ENCODE measurements at places on chromosomes 7 and 10.

DNA sequence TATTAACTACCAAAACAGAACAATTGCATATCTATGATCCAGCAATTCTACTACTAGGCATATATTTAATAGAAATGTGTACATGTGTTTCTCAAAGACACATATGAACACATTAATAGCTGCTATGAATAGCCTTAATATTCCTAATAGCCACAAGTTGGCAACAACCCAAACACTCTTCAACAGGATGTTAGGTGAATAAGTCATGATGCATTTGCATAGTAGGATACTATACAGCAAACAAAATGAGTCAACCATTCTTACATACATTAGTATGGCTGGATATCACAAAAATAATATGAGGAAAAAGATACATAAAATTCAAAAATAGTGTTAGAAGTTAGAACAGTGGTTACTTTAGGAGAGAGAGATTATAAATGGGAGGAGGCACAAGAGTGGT is 26.8 kb upstream of the ZNF746 start:
- DNase-seq, result no peak

DNA sequence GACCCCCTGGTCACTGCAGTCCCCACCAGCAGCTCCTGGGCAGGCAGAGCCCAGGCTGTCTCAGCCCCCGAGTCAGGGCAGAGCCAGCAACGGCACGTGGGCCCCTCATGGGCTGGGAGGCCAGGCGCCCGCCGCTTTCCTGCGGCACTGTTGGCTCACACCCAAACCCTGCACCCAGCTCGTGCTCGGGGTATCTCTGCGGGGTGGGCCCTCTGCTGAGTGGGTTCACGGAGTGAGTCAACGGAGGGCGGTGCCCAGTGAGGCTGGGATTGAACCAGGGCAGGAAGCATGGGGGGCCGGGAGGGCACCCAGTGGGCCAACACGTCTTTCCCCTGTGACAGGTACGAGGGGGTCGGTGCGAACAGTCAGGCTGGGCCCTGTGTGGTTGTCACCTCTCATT is 28.9 kb downstream of the ADAP1 start:
- no peak for DNase-seq

GRCh38 chr10:35352512-35352911 is 16.2 kb downstream of the CCNY start:
- no peak for DNase-seq

- DNase-seq, result no peak
These were observed 156.9 kb upstream of the NPSR1 start for GRCh38 chr7:34501156-34501555.

- no peak for DNase-seq
These were observed 724.2 kb upstream of the CELF2 start for GRCh38 chr10:10293481-10293951.

DNA sequence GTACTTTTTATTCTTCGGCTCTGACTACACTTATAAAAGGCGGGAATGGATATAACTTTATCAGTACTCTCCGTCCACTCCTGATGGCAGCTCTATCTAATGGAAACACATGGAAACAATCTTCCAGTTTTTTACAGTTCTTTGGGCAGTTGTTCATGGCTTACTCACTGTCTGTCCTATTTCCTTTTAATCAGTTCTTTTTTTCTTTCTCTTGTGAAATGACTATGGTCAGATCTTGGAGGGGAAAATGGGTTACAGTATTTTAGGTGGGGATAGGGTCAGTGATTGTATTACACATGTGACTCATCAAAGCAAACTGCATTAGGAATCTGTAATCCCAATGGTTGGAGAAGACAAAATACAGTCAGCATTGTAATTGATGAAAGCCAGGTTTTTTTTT is 112.4 kb downstream of the BICC1 start:
- no peak for DNase-seq

- DNase-seq, result no peak
These were observed 22.2 kb upstream of the EXOC4 start for GRCh38 chr7:133230591-133231194.

GRCh38 chr10:120557311-120557710 is 100.3 kb downstream of the PLPP4 start:
- DNase-seq, result no peak

- DNase-seq, result no peak
These were observed 64.9 kb downstream of the MYOF start for GRCh38 chr10:93417266-93417665.

GRCh38 chr10:24006741-24007140 is 202.2 kb upstream of the KIAA1217 start:
- DNase-seq, result no peak

- no peak for DNase-seq
These were observed 41.4 kb upstream of the NPFFR1 start for GRCh38 chr10:70324951-70325781.

- no peak for DNase-seq
These were observed 35.3 kb downstream of the LRRC72 start for GRCh38 chr7:16561943-16562342.

GRCh38 chr7:48041653-48041970 is 6.3 kb downstream of the C7orf57 start:
- DNase-seq, result peak; percentile 26

DNA sequence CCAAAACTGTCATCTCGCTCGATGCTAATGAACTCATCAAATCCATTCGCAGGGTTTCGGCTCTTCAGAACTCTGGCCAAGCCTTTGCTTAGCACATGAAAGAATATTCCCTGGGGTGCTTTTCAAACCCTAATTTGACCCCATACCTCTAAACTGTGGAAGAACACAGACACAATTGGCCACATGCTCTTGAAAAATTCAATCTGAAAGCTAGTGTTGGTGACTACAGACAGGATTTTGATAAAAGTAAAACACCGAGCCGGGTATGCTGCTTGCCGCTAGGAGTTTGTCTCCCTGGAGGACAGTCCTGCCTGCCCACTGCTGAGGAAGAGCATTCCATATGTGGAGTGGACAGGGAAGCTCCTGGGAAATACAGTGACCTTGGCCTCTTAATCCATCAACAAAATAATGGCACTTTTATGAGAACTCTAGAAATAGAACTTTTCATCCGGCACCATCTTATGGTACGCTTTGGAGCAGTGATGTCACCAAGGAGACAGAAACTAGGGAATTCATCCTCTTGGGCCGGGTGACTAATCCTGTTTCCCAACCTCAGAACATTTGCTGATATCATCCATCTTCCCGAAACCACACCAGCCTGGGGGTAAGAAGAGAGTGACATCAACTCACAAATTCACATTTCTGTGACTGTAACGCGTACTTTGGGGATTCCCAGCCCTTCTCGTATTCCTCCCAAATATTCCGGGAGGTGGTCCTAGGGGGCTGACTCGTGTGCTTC is 34.2 kb downstream of the MTURN start:
- no peak for DNase-seq

- DNase-seq, result no peak
These were observed 14.5 kb upstream of the CPA1 start for GRCh38 chr7:130365511-130366441.

DNA sequence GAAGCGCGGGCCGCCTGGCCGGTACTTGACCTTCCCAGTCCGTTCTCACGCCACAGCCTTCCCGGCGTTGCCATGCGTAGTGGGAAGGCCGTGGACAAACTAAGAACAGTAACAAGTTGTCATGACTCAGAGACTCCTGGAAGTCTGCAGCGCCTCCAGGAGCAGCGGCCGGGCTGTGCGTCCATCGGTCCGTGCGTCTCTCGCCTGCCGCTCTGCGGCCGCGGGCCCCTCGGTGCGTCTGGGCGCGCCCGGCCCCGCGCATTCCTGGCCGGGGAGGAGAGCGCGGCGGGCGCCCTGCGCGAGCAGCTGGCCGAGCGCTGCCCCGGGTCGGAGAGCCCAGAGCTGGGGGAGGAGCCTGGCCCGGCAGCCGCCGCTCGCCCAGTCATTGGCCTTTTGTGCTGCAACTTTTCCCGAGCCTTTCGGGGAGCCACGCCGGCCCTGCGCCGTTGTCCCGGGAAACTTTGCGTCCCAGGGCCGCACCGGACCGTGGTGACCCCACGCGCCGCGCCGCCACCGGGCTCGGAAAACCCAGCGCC is 123.7 kb downstream of the TACC2 start:
- DNase-seq, result peak; percentile 91

- DNase-seq, result no peak
These were observed 14.1 kb upstream of the LAMB1 start for GRCh38 chr7:108016841-108017775.

DNA sequence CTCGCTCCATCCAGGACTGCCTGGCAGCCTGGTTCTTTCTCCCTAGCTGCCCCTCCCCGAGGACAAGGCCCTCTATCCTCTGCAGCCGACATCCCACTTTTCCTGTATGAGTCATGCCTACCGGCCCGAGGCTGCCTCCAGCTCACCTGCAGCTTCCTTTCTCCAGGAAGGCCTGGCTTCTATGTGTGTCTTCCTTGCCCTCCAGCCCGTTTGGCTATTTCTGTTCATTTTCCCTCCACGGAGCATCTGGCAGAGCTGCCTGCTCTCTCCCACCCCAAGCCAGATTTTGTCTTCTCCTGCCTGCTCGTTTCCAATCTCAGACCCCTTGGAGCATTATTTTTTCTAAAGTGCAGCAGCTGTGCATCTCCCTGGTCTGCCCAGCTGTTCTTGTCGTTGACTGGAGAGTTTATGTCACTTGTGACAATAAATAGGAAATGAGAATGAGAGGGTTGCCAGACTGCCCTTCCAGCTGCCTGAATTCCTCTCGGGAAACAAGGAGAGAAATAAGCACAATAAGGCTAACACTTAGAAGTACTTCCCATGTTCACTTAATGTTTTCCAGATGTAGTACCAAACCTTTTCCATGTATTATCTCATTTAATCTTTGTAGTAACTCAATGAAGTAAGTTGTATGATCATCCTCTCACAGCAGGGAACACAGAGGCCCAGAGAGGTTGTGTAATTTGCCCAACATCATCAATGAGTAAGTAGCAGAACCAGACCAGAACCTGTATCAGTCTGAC is 19.7 kb downstream of the UBTD1 start:
- no peak for DNase-seq

DNA sequence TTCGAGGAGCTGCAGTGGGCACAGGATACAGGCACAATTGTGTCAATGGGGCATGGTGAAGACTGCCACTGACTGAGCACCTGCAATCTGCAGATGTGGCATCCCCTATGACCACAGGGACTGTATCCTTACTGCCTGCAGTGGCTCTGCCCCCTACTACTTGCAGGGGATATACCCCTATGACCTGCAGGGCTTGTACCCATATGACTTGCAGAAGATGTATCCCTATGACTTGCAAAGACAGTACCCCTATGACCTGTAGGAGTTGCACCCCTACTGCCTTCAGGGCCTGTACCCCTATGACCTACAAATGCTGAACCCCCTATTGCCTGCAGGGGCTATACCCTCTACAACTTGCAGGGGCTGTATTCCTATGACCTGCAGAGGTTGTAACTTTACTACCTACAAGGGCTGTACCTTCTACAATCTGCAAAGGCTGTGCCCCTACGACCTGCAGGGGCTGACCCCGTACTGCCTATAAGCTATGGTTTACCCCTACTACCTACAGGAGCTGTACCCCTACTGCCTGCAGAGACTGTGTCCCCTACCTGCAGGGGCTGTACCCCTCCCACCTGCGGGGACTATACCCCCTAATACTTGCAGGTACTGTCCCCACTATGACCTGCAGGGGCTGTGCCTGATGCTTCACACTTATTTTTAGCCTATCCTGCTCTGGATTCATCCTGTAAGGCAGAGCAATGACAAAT is 65.9 kb upstream of the ADAM12 start:
- DNase-seq, result no peak

DNA sequence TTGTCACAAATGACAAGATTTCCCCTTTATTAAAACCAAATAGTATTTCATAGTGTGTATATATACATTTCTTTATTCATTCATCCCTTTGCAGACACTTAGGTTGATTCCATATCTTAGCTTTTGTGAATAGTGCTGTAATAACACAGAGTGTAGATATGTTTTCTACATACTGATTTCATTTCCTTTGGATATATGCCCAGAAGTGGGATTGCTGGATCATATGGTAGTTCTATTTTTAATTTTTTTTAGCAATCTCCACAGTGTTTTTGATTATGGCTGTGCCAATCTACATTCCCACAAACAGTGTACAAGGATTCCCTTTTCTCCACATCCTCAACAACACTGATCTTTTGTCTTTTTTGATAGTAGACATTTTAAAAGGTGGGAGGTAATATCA is 46.4 kb downstream of the CSTF2T start:
- no peak for DNase-seq

GRCh38 chr7:67913604-67914003 is 917.0 kb downstream of the TYW1 start:
- no peak for DNase-seq

GRCh38 chr10:110274072-110274627 is 30.6 kb downstream of the SMNDC1 start:
- DNase-seq, result no peak

DNA sequence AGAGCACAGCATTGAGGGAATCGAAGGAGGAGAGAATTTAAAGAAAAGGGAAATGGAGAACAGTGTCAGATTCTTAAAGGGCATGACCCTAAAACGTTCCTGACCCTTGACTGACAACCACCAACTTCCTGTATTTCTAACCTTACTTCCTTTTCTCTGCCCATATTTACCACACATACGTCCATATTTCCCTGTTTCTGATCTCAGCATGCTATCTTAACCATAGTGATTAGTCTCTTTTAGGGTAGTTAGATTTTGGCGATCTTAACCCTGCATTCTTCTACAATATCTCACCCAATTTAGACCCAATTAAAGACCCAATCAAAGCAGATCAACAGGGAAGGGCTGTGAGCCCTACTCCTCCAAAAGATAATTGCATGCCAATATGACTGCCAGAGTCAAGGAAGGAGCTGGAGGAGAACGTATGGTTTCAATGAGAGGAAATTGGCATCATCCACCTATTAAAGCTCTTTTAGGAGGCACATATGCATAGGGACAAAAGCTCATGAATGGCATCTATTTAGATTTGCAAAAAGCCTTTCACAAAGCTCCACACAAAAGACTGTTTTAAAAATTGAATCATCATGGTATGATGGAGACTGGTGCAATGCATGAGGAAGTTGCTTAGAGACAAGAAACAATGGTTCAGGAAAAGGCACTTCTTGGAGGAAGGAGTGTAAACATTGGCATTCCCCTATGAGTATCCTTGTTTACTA is 49.0 kb upstream of the ARHGAP12 start:
- peak; percentile 85 for DNase-seq

DNA sequence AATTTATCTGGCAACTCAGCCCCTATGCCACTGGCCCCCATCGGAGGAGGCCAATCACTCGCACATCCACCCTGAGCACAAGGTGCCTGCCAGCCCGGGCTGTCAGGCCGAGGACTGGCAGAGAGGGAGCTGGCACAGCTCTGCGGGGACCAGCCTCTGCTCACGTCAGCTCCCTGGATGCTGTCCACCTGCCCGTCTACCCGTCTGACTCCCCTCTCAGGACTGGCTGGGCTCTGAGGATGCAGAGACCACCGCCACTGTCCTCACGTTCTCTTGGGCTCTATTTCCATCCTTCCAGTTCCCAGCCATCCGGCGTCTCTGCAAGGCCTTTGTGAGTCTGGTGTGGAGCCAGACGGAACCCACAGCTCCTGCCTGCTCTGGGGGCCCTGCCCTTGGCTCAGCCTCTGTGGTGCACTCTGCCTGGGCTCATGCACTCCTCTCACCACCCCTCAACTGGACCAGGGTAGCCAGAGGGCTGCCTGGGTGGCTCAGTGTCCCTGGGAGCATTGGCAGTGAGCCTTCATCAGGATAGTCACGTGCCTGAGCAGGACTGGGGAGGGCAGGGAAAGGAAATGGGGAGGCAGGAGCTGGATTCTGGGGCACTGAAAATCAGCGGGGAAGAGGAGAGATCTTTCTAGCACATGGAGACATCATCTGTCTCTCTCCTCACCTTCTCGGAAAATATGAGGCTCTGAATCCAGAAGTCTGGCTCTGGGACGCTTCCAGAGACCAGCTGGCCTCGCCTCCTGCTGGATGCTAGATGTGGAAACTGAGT is 38.0 kb upstream of the PCBD1 start:
- no peak for DNase-seq

GRCh38 chr10:19580691-19581090 is 235.5 kb upstream of the PLXDC2 start:
- no peak for DNase-seq
